ENCODE measurements at places on chromosomes 13 and 19.
A peak's percentile ranks its signal among the peaks of the same experiment; 100 is the strongest.

DNA sequence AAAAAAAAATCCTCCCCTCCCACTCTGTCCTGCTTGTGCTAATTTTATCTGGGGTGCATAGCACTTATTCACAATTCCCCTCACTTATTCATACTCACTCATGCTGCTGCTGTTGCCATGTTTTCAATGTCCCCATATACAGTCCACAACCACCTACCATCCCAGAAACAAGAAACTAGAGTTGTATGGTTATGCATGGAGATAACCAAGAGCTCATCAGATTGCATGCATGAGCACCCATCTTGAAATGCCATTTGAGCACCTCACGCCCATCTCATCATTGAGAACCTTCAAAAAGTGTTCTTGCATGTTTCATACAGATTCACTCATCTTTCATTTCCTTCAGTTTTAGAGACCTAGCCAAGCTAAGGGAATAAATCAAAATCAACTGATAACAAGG is 15.1 kb upstream of the N4BP2L2 start:
- no peak for DNase-seq

DNA sequence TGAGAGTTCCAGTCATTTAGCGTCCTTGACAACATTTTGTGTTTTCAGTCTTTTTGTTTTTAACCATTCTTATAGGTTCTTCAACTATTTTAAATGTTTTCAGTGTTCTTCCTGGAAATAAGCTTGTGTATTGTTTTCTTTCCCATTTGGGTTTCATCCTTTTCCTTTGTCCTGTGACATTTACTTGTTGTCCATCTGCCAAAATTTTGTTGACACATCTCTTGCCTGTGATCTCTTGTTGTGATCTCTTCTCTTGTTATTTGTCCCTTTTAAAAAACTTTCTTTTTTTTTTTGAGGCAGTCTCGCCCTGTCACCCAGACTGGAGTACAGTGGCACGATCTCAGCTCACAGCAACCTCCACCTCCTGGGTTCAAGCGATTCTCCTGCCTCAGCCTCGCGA is 96.5 kb downstream of the PDS5B start:
- DNase-seq, result no peak

- DNase-seq, result peak; percentile 38
Observed at GRCh38 chr19:49591731-49592485, 926 bp downstream of the PRR12 start.

DNA sequence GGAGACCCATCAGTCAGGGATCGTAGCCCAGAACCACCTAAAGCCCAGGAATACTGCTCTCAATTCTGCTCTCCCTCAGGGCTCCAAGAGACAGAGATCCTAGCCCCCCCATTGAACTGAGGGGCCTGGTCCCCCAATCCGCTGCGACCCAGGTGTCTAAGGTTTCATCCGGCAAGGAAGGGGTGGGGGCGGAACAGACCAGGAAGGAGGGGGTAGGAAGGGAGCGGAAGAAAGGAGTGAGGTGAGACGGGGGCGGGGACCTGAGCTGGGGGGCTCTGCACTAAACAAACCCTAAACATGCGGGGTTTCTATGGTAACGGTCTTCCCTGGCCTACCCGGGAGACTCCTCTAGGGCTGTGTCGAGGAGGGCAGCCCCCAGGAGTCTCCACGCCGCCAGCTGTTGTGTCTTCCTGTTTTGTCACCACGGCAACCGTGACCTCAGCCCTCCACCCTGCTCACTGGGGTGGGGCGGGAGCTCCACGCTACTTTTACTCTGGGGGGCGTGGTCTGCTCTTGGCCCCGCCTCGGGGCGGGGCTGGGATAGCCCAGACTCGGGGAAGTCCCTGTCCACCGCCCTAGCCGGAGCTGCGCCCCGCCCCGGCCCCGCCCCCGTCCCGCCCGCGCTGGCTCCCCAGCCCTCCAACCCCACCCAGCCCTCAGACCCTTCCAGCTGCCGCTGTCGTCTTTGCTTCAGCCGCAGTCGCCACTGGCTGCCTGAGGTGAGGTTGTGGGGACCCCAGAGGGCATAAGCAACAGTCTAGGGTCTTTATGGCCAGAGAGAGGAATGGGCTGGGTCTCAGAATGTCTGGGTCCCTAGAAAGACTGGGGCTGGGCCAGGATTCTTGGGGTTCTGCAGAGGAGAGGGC is at the start of gene MYADM:
Gene MYADM (plus strand): TSS at position 659 of the 866 bp plus-strand sequence. CDS start 5,647 bp downstream, outside the sequence.
- DNase-seq, result peak; percentile 100

GRCh38 chr19:6204866-6205723 is 69.6 kb downstream of the ACSBG2 start:
- DNase-seq, result no peak

GRCh38 chr19:42003506-42004294 is 9.7 kb upstream of the ATP1A3 start:
- DNase-seq, result no peak

- DNase-seq, result no peak
Observed at GRCh38 chr13:37412241-37412921, 186.2 kb downstream of the POSTN start.

DNA sequence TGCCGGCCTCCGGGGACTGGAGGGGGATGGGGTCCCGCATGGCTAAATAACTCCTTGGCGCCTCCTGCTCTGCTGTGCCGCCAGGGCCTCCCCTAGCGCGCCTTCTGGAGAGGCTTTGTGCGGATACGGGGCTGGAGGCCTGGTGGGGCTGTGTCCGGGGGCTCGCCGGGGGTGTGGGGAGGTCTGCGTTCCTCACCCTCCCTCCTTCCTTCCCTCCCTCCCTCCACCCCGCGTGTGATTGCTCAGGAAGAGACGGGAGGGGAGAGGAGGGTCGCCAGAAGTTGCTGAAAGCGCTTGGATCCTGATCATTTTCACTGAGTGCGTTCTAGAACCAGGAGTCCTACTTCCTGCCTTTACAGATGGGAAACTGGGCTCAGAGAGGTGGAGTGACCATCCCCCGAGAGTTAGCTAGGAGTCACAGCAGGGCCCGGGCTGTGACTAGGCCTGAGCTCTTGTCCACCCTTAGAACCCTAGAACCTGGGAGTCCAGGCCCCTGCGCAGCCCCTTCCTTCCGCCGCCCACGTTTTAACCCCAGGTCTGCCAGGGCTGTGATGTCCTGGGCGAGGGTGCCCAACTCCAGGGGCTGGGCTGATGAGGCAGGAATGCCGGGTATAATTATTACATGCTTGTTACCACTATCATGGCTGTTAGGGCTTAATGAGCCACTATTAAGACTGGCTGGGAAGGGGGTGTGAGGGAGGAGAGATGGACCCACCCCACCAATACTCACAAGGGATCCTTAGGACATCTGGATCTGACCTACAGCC is 782 bp upstream of the JUND start:
- DNase-seq, result no peak

DNA sequence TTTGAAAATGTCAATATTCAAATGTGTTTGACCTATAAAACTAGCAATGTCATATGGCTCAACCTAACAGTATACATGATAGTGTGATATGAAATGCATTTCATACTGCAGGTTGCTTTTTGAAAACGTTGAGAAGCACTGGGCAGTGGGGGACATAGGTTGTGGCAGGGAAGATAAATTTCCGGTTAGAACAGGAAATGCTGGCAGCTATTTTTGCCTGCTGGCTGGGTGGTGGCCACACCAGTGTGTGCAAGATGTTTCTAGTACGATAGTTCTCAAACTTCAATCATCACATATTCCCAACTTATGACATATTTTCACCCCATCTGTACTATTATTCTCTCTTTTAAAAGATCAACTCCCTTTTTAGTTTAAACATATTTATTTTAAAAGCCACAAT is 17.2 kb downstream of the FXYD5 start:
- no peak for DNase-seq

DNA sequence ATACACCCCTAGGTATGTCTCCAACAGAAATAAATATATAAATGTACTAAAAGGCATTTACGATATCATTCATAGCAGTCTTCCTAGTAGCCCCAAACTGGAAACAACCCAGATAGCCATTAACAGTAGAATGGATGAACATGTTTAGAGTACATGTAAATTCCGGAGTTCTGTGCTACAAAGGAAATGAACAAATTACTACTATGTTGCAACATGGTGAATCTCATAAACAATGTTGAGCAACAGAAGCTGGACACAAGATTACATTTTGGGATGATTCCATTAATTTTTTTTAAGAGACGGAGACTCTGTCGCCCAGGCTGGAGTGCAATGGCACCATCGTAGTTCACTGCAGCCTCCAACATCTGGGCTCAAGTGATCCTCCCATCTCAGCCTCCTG is 5.9 kb upstream of the SLC7A10 start:
- no peak for DNase-seq

- no peak for DNase-seq
Observed at GRCh38 chr13:71149498-71150363, 717.3 kb downstream of the DACH1 start.

- DNase-seq, result no peak
Observed at GRCh38 chr19:49889038-49889686, 7.5 kb downstream of the IL4I1 start.

DNA sequence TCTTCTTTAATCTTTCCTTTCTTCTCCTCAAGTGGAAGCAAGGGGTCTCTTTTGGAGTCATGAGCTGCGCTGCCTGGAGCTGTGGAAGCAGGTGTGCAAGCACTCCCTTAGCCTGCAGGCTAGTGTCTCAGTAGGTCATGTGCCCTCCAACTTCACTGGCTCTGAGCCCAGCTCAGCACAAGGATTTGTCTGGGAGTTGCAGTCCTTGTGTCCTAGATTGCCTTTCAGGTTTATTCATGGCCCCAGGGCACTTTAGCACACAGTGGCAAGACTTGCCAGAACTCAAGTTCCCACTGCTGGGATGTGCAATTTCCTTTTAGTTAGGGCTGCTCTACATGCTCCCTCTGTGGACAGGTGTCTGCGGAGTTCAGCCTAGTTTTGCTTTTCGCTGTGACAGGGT is 211.7 kb downstream of the LIG4 start:
- no peak for DNase-seq

- DNase-seq, result peak; percentile 70
Observed at GRCh38 chr19:35154525-35155406, at the start of gene FXYD5. Gene FXYD5, plus strand, starts transcription at chr19:35154735. Its CDS starts 816 bp downstream, at chr19:35155551.

- no peak for DNase-seq
Observed at GRCh38 chr13:24925318-24926231, 161.6 kb downstream of the RNF17 start.

DNA sequence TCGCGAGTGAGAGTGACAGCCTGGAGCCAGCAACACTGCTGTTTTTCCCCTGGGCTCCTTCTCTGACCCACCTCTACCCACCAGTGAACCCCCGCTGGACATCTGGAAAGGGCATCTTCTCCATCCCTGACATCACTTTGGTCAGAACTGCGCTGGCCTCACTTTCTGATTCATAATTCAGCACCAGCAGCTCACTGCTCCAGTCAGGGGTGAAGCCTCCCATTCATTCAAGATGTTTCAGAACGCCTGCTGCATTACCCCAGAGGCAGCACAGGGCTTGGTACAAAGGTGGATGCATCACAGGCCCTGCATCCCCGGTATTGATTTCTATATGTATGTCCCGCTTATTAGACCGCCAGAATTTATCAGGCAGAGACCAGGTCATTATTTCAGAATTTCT is 182.8 kb upstream of the TSHZ3 start:
- no peak for DNase-seq

DNA sequence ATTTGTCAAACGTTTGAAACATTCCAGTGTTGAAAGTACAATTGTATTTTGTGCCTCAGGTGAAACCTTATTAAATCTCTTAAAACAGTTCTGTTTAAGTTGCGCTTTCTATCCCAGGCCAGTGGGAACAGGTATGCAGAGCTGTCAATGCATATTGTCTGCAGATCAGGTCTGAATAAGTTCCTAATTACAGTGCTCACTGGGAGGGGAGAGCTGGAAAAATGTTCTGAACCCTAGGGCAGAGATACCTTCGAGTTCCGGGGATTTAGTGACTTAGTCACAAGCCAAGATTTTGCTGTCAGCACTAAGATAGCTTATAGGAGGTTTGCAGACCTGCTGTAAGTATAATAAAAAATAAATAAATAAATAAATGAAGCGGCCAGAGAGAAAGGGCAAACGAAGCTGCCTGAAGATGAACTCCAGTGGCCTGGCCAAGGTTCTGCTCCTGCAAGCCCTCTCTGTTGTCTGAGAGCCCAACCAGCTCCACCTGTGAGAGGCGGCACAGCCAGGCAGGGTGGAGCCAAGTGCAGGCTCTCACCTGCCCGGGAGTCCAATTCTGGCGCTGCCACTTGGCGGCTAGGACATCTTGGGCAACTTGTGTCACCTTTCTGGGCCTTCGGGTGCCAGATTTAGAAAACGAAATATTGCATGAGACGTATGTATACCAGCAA is 97.9 kb upstream of the SLC7A1 start:
- DNase-seq, result no peak

DNA sequence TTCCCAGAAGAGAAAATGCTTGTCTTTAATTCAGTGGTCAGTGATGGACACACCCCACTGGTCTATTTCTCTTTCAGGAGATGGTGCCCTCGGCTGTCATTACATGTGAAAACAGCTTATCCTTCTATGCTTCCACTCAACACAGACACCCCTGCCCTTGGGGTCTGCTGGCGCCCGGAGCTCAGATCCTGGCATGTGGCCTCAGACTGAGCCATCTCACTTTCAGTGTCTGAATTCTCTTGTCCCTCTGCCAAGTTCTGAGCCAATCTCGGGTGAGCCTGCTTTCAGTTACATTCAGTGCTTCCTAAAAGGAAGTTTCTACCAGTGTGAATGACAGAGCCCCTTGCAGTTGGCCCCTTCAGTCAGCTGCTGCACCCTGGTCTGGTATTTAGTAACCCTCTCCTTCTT is 293.6 kb downstream of the DNAJC15 start:
- no peak for DNase-seq

DNA sequence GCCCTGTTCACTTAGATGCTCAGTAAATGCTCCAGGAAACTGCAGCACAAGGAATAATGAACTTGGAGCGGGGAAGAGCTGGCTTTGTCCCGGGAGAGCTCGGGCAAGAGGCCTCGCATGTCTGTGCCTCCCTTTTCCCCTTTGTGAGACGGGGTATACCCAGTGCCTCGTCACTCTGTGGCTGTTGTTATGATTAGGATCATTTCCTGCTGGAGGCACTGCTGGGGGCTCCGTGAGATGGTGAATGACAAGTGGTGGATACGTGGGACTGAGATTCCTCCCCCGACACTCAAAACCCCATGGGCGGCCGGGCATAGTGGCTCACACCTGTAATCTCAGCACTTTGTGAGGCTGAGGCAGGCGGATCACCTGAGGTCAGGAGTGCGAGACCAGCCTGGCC is 1.1 kb upstream of the PLVAP start:
- no peak for DNase-seq

- DNase-seq, result no peak
Observed at GRCh38 chr13:30002577-30002976, 152.2 kb upstream of the UBL3 start.

DNA sequence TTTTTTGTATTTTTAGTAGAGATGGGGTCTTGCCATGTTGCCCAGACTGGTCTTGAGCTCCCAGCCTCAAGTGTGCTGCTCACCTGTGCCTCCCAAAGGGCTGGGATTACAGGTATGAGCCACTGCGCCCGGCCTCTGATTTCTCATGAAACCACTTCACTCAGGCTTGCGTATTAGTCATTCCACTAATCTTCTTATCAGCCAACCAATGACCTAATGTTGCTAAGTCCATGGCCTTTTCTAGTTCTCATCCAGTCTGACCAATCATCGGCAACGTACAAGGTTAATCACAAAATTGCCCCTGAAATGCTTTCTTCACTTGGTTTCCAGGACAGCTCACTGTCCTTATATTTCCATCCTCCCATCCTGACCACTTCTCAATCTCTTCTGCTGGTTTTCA is 605.3 kb upstream of the SLC10A2 start:
- DNase-seq, result no peak
